ENCODE measurements at places on chromosomes 12 and 14. TPM values are rescaled to one million over a fixed set of nuclear protein-coding genes. Genes with fewer than 3 reads are reported as not detected.

- DNase-seq, result no peak
Measured at GRCh38 chr12:92445253-92446082, 257.3 kb upstream of the PLEKHG7 start.

- peak; percentile 33 for DNase-seq
Measured at GRCh38 chr12:26566675-26567074, 266.3 kb downstream of the ITPR2 start.

GRCh38 chr14:100453930-100454329 is 130.8 kb downstream of the SLC25A47 start:
- no peak for DNase-seq

DNA sequence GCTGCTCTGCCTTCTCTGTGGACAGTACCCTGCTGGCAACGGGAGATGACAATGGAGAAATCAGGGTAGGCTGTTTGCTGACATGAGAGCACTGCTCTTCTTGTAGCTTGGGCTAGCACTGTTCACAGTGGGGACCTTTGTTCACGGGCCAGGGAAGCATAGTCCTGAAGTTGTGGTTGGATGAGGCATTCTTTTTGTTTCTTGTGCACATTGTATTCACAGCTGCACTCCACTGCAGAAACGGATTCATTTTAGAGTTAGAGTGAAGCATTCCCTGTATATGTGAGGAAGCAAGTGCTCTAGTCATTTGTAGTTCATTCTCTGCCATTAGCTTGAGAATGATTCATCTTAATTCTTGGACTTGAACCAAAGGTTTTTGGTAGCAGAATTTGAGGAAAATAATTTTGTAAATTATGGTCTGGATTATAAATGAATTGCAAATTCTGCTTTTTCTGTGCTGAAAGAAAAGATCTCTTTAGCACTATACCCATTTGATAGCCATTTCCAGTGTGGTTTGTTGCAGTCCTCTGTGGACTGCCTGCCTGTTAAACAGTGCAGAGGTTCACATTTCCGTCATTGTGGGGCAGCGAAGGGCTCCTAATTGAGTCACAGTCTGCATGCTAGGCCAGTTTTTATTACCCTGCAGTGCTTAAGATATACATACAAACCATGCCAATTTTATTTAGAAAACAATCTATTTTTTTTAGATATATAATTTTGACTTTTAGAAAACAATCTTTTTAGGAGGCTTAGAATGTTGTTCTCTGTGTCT is 80.6 kb downstream of the APAF1 start:
- DNase-seq, result peak; percentile 80

GRCh38 chr14:71521238-71522135 is 410.7 kb upstream of the RGS6 start:
- no peak for DNase-seq

- DNase-seq, result peak; percentile 72
Measured at GRCh38 chr12:25958428-25959070, at the start of gene RASSF8. Gene RASSF8 (plus strand): TSS chr12:25958682. CDS start chr12:26055344, 96,662 bp downstream.

GRCh38 chr12:53218551-53219291 is 11.7 kb upstream of the ITGB7 start:
- DNase-seq, result no peak

GRCh38 chr14:58713677-58714076 is 75.9 kb downstream of the DACT1 start:
- DNase-seq, result peak; percentile 56

Gene DPF3
- 30.5 TPM for polyA plus RNA-seq

Gene TEX52
- not detected for polyA plus RNA-seq

DNA sequence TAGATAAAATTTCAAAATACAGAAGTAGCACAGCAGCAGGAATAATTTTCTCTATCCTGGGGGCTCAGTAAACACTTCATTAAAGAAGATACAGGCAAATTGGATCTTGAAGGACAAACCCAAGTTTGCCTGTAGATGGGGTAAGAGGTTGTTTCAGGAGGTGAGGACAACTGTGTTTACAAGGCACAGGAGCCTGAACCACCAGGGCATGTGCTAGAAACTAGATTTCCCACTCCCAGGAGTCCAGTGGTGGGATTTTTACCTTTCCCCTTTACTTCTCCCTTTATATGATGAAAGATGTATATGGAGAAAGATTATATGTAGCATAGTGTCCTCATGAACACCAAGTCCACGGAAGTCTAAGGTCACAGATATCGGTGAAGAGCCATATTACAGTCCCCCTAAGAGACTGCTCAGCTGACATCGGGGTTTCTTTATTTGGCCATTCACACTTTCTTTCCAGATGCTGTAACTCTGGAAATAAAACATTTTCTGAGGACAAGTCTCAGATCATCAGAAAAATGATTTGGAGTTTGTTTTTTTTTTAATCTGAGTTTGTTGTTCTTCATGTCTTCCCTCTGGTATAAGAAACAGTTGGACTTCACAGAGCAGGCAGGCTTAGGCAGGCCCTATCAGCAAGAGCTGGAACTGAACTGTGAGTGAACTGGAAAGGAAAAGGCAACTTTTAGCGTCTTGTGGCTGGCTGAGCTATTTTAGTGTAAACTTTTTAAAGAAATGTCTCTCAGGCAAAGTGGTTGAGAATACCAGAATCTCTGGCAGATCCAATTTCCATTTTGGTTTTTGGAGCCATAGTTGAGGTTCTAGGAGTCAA is 8.0 kb upstream of the EVL start:
- DNase-seq, result peak; percentile 43

Gene DDX54
- polyA plus RNA-seq, result 47.5 TPM

DNA sequence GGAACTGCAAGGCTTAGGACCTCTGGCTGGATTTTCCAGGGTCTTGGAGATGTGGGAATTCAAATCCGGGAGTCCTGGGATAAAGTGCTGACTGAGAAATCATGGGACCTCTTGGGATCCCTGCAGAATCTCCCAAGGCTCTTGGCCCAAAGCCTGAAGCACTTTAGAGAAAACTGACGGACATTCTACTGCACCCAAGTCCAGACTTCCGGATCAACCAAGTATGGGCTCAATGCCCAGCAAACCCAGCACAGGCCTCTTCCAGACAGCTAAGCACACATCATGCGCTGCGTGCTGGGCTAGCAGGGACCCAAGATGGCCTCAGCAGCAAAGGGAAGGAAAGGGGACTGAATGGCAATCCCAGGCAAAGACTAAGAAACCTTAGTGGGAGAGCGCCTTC is 85.0 kb downstream of the ACTN1 start:
- DNase-seq, result peak; percentile 31

GRCh38 chr14:71472356-71473340 is 459.6 kb upstream of the RGS6 start:
- DNase-seq, result peak; percentile 21

DNA sequence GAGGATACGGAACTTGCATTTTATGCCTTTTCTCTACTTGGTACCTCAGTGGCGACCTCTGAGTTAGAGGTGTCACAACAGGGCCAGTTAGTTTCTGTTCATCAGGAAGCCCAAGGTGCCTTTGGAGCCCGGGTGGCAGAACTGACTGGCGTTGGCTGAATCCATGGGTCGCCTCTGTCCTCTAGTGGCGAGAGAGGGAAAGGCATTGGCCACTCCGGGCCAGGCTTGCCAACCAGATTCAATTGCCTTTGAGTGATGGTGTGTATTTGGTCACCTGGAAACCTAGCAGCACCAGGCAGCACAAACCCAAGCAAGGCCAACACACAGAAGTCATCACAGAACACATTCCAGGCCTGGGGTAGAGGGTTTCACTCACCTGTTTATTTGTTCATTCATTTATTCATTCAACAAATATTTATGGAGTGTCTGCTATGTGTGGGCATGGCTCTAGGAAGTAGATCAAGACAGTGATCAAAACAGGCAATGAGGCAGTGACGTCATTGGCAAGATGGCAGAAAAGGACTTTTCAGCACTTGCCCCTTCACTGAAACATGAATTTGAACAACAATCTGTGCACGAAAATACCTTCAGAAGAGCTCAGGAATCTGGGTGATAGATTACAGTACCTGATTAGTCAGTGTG is 40.5 kb upstream of the KCNA5 start:
- peak; percentile 50 for DNase-seq

DNA sequence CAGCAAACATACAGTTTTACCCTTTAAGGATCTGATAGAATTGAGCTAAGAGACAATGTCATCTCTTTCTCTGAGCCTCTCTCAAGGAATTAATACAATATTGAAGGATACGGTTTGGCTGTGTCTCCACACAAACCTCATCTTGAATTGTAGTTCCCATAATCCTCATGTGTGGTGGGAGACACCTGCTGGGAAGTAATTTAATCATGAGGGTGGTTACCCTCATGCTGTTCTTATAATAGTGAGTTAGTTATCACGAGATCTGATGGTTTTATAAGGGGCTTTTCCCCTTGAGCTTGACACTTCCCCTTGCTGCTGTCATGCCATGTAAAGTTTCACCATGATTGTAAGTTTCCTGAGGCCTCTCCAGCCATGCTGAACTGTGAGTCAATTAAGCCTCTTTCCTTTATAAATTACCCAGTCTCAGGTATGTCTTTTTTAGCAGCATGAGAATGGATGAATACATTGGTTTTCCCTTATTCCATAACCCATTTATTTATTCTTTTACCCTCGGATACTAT is 47.6 kb downstream of the TMEM30B start:
- no peak for DNase-seq

- DNase-seq, result peak; percentile 77
Measured at GRCh38 chr12:51941011-51941581, 10.4 kb upstream of the ACVR1B start.

DNA sequence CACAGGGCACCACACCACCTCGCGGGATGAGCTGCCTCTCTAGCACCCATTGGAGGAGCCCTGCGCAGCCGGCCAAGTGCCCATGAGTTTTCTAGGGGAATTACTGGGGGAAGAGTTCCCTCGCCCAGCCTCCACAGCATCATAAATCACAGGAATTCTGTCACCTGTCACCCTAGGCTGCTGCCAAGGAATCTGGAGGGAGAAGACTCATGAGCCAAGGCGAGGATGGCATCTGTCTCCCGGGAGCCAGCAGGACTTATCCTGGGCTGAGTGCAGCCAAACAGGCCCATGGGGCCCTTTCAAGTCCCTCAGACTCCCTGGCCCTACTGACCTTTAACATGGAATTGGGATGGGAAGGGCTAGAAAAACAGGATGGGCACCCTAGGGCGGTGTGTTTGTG is 7.8 kb upstream of the OTUB2 start:
- DNase-seq, result no peak

GRCh38 chr14:32047791-32048190 is 29.3 kb upstream of the ARHGAP5 start:
- DNase-seq, result no peak

- DNase-seq, result peak; percentile 31
Measured at GRCh38 chr12:114784526-114784925, 100.6 kb upstream of the TBX3 start.

- no peak for DNase-seq
Measured at GRCh38 chr12:57781801-57782200, 786 bp upstream of the TSFM start.

- DNase-seq, result no peak
Measured at GRCh38 chr14:28098856-28099255, 667.7 kb upstream of the FOXG1 start.

Gene LDHB
- polyA plus RNA-seq, result 630 TPM

- DNase-seq, result no peak
Measured at GRCh38 chr12:4281173-4281654, 7.7 kb downstream of the CCND2 start.

DNA sequence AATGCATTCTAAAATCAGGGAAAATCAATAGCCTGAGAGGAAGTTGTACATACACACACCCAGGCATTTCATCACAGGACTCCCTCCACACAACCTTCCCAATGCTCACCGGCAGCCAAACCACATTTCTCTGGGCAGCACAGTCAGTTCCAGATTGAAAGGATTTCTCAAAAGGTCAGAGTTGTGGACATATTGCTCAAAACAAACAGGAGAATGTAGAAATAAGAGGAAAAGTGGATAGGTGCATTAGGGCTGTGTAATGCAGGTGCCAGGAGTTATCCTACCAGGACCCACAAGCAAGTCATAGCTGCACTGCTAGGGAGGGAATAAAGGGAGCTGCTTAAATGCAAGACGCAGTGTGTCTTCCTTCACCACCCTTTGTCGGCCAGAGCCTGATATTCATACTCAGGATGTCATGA is 62.9 kb downstream of the GCH1 start:
- no peak for DNase-seq

DNA sequence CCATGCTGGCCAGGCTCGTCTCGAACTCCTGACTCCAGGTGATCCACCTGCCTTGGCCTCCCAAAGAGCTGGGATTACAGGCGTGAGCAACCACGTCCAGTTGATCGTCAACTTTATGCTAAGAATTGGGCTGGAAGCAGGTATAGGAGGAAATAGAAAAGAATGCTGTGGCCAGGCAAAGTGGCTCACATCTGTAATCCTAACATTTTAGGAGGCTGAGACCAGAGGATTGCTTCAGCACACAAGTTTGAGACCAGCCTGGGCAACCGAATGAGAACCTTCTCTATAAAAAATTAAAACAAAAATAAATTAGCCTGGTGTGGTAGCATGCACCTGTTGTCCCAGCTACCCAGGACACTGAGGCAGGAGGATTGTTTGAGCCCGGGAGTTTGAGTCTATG is 37.1 kb upstream of the SNX6 start:
- DNase-seq, result no peak

Gene KRT78
- polyA plus RNA-seq, result not detected

GRCh38 chr14:96614481-96614881 is 112.3 kb downstream of the PAPOLA start:
- DNase-seq, result no peak

Gene MYH6
- not detected for polyA plus RNA-seq

DNA sequence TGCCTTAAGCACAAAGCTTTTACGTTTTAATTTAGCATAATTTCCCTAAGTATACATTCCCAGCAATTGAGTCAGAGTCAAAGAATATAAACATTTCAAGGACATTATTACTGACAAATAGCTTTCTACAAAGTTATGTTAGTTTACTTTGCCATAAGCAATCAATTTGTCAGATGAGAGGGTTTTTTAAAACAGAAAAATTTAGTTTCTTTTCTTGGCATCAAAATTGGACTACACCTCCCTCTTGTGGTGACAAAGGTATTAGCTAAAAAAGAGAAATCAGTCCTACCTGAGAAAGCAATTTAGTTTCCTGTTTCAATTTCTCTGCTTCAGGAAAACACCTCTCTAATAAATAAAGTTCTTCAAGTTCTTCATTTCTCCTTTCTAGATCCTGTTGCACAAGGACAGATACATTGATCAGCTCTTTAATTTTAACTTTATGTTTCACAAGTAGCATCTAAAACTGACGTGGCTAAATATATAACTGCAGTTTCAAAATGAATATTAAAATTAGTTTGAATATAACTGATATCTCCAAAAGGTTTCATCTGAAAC is 39.9 kb downstream of the DNAI7 start:
- peak; percentile 87 for DNase-seq
